Inflammatory macrophage (primary cell): ENCODE measurements at places on chromosomes 5 and 9.

DNA sequence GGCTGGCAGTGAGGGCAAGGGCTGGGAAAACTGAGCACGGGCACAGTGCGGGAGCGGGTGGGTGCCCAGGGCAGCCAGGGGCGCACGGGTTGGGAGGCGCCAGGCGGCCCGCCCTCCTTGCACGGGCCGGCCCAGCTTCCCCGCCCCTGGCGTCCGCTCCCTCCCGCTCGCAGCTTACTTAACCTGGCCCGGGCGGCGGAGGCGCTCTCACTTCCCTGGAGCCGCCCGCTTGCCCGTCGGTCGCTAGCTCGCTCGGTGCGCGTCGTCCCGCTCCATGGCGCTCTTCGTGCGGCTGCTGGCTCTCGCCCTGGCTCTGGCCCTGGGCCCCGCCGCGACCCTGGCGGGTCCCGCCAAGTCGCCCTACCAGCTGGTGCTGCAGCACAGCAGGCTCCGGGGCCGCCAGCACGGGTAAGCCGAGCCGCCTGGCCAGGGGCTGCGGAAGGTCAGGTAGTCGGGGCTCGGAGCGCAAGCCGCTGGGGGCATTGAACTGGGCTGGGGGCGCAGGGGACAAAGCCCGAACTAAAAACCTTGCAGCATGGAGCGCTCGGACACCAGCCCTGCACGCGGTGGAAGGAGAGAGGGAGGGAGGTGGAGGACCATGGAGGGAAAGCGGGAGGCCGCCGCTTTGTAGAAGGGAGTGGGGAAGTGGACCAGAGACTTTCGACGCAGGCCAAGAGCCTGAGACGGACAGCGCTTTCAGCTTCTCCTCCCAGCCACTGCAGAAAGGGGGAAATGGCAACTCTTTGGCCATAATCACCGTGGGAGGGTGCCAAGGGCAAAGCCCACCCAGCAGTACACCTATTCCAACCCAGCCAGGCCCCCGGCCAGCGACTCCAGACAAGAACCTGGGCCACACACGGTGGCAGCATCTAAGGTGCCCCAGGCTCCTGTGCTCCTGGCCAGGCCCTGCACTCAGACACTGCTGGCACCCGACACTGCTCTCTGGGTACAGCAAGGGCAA, at the start of gene TGFBI:
Gene TGFBI (plus strand): TSS at position 207 of the 961 bp plus-strand sequence. CDS start 68 bp downstream, at position 275.
- peak; percentile 80 for DNase-seq

DNA sequence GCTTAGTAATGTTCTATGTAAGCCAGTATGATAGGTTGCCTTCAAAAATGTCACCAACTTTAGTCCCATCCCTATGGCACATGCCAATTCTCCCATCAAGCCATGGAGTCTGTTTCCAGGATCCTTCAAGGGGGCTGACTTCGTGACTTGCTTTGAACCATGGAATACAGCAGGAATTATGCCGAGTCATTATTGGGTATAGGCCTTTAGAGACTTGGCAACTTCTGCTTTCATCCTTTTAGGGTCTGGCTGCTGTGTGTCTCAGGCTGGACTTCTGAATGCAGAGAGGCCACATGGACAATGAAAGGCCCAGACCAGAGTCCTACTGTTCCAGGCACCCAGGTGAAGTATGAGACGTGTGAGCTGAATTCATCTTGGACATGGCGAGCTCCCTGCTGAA, 109.8 kb downstream of the DENND1A start:
- no peak for DNase-seq

DNA sequence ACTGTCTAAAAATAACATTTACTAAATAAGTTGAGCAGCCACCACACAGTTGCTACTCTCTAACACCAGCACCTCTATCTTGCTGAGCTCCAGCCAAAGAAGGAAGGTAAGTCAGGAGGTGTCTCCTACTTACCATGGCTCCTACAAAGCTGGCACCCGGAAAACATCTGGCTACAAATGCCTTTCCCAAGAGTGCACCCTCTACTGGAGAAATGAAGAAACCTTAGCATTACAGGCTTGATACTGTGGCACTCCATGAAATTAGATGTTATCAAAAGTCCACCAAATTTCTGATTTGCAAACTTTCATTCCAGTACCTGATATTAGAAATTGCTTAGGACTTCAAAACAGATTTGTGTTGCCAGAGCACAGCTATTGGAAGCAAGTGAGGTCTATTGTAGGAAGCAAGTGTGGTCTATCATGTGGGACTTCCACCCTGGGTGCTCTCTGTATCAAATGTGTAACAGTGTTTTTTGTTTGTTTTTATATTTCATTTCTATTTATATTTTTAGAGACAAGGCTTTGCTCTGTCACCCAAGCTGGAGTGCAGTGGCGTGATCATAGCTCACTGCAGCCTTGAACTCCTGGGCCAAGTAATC, 25.7 kb upstream of the RFK start:
- peak; percentile 47 for DNase-seq

DNA sequence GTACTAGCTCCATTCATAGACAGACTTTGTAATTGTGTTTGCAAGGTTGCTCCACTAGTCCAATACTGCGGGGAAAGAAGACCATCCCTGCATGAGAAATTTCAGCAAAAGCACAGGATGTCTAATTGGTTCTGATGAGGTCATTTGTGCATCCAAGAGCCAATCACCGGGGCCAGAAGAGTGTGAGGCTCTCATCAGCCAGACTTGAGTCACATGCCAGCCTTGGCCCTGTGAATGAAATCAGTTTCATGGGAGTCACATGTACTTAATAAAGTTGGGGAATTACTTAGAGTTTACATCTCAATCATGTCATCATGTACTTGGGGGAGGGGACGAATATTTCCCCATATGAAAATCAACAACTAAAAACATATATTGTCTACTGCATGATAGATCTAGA, 1236.0 kb downstream of the MAT2B start:
- no peak for DNase-seq

DNA sequence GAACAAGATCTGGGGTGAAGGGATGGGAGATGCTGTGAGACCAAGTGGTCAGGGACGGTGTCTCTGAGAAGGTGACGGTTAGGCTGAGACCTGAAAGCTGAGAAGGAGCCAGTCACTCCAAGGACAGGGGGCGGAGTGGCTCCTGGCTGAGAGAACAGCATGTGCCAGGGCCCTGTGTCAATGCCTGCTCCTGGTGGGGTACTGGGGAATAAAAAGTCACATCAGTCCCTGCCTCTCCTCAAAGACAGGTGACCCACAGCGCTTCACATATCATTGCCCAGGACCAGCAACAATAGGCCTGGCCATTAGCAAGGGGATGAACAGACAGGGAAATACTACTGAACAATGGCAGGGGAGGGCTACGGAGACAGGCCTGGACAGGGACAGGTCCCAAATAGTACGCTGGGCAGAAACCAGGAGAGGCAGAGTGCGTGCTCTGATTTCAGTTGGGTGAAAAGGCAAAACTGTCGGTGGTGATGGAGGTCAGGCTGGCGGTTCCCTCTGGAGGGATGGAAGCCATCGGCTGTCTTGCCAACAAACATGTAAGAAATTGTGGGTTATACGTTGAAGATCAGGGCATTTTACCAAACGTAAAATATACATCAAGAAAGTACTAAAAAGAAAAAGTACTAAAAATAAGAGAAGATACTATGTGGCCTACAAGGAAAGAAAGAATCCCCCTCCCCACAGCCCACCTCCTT, 64.3 kb downstream of the C9orf50 start:
- no peak for DNase-seq

DNA sequence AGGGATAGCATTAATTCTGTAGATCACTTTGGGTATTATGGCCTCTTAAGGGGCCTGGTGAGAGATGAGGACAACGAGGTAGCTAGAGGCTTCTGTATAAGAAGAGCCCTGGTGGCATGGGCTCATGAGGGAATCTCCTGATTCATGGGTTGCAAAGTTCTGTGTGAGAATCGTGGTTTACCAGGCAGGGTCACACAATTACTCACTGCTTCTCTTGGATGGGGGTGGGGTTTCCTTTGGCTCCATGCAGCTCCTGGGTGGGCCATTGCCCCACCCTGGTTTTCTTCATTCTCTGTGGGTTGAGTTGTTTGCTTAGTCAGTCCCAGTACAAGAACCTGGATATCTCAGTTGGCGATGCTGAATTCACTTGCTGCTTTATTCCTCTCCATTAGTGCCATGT, 30.9 kb upstream of the TNFSF15 start:
- DNase-seq, result no peak

GRCh38 chr9:123525957-123526356, 170.0 kb downstream of the CRB2 start:
- no peak for DNase-seq

GRCh38 chr5:95283022-95283615, 1.8 kb downstream of the MCTP1 start:
- DNase-seq, result no peak

GRCh38 chr5:92544036-92544435, 1037.0 kb downstream of the NR2F1-AS1 start:
- DNase-seq, result no peak

- DNase-seq, result no peak
Observed at GRCh38 chr5:78888580-78889368, 96.3 kb downstream of the ARSB start.

DNA sequence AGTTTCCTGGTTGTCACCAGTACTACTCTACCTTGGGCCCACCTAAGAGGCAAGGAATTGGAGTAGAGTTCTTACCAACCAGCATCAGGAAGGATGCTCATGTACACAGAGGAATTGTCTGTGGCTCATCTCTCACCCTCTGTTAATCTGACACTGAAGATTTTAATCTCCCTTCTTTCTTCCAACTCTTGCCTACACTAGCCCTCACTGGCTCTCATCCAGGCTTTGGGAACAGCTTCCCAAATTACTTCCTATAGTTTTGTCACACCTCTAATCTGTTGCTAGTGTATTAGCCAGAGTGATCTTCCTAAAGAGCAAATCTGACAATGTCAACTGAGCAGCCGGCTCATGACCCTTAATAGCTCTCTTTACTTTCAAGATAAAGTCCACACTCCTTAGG, 218.7 kb upstream of the TRIM32 start:
- no peak for DNase-seq

- DNase-seq, result no peak
Observed at GRCh38 chr5:79499640-79500273, 14.2 kb downstream of the HOMER1 start.

DNA sequence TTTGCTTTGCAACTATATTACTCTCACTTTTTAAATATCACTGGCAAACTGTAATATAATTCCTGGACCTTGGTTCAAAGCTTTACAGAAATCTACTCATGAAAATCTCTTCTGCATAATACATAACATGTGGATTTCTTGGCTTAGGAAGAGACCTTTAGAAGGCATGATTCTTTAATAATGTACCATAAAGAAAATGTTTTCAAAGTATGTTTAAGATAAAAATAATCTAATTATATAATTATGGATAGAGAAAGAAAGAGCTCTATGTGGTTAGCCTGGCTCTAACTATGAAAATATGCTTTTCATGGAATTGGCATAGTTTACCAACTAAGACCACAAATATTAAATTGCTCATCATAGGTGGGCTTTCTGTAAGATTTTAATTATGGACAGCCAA, 817.8 kb downstream of the TLE1 start:
- DNase-seq, result no peak

GRCh38 chr9:20054734-20055133, 265.9 kb upstream of the SLC24A2 start:
- no peak for DNase-seq

- DNase-seq, result no peak
Observed at GRCh38 chr9:105445203-105445881, 2.5 kb upstream of the FSD1L start.

DNA sequence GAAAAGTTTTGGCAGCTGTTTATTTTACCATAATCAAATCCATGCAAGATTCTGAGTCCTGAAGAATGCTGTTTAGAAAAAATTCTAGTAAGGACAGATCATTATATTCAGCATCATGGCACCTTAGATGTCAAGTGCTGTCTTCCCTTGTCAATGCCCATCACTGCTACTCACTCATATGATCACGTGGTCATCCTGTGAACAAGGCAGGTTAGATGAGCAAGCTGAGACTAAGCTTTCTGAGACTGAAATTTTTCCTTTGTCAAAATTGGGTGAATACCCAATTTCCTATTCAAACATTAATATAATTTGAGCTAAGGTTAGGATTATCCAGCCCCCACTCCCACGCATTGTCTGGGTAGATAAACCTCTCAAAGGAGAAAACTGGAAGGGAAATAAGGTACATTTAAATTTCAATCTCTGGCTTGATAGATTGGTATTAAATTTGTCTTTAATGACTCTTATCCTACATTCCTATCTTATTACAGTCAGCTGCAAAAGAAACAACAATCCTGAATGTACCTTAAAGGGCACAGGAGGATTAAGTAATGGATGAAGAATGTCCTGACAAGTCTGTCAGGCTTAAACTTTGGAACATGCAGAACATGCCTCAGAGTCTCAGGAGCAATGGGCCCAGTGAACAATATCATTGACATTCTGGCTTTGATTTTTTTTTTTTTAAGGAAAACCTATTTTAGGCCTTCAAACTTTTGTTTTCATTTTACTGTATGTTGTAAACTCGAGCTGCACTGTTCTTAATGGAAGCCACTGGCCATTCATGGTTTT, 148.7 kb upstream of the RANBP3L start:
- no peak for DNase-seq
